ENCODE measurements at places on chromosomes 2 and 18. TPM values are rescaled to one million over a fixed set of nuclear protein-coding genes. Genes with fewer than 3 reads are reported as not detected.

Gene PRKAG3
- total RNA-seq: not detected

GRCh38 chr2:113826346-113827285, 63.3 kb upstream of the ACTR3 start:
- H3K4me1 ChIP-seq: no peaks in the 10 kb centered on the region
- peaks cover 8% of the 10 kb centered on the region for H3K27me3 ChIP-seq
- DNase-seq: no peak
- H3K4me3 ChIP-seq: no peak overlapping the region
- no peaks in the 10 kb centered on the region for H3K36me3 ChIP-seq

DNA sequence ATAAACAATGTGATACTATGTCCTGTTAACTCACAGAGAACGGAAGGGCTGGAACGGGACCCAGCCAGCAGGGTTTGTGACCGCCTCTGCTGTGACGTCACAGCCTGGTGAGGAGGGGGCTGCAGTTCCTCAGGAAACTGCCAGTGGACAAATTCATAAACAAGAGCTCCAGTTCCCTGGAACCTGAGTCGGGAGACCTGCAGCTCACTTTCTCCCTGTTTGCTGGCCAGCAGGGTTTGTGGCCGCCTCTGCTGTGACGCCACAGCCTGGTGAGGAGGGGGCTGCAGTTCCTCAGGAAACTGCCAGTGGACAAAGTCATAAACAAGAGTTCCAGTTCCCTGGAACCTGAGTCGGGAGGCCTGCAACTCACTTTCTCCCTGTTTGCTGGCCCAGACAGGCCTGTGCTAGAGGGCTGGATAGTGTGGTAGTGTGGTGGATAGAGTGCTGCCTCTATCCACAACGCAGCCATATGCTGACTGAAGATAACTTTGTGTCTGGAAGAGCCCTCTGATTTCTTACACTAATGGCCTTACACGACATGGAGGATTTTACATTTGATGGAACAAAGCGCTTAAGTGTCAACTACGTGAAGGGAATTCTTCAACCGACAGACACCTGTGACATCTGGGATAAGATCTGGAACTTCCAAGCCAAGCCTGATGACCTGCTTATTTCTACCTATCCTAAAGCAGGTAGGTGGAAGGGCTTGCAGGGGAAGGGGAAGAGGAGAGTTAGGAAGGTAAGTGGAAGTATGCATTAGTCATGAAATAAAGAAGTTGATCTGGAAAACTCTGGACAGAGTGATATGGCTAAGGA, at the start of gene SULT1C4:
TSS of gene SULT1C4 (plus strand) at position 140 of the 816 bp plus-strand sequence. CDS start at position 524, 384 bp downstream.
- DNase-seq: no peak
- peak within 1 kb of the TSS; percentile 95 for H3K27ac ChIP-seq
- peaks cover 3% of the 10 kb centered on the region for H3K36me3 ChIP-seq
- peaks cover 59% of the 10 kb centered on the region for H3K4me1 ChIP-seq
- H3K27me3 ChIP-seq: no peaks in the 10 kb centered on the region

- H3K27me3 ChIP-seq: no peaks in the 10 kb centered on the region
- H3K4me3 ChIP-seq: no peak overlapping the region
- DNase-seq: no peak
- H3K36me3 ChIP-seq: no peaks in the 10 kb centered on the region
- H3K27ac ChIP-seq: no peak overlapping the region
Measured at GRCh38 chr2:95284886-95285541, 10.8 kb downstream of the PROM2 start.

DNA sequence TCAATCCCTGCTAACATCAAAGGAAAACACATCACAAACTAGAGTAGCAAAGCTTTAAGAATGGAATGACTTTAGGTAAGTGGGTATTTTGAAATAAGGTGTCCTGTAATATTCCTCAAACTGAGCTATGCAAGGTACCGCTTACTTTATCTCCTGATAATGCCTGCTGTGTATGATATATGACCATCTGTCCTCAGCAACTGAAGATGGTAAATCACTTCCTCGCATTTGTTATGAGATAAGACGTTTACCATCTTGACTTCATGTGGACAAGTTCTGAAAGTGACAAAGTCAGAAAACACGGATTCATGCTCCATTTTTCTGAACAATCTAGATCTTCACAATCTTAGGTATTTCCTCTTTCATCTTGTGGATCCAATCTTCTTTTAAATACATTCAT, 49.3 kb upstream of the PTPRM start:
- H3K4me1 ChIP-seq: peaks cover under 1% of the 10 kb centered on the region
- H3K27me3 ChIP-seq: peaks cover 24% of the 10 kb centered on the region
- H3K4me3 ChIP-seq: no peak overlapping the region
- H3K27ac ChIP-seq: no peak overlapping the region

DNA sequence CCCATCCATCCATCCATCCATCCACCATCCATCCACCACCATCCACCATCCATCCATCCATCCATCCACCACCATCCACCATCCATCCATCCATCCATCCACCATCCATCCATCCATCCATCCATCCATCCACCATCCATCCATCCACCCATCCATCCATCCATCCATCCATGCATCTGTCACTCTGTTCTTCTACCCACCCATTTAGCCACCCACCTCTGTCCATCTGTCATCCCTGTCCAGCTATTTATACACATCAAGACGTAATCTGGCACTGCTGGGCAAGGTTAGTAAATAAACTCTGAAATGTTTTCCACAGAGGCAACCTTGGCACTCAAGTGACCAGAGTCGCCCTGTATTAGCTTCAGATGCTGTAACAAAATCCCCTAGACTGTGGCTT, 120.9 kb downstream of the RTP5 start:
- no peaks in the 10 kb centered on the region for H3K4me1 ChIP-seq
- DNase-seq: no peak
- no peak overlapping the region for H3K4me3 ChIP-seq

Gene PAX8
- total RNA-seq: not detected

DNA sequence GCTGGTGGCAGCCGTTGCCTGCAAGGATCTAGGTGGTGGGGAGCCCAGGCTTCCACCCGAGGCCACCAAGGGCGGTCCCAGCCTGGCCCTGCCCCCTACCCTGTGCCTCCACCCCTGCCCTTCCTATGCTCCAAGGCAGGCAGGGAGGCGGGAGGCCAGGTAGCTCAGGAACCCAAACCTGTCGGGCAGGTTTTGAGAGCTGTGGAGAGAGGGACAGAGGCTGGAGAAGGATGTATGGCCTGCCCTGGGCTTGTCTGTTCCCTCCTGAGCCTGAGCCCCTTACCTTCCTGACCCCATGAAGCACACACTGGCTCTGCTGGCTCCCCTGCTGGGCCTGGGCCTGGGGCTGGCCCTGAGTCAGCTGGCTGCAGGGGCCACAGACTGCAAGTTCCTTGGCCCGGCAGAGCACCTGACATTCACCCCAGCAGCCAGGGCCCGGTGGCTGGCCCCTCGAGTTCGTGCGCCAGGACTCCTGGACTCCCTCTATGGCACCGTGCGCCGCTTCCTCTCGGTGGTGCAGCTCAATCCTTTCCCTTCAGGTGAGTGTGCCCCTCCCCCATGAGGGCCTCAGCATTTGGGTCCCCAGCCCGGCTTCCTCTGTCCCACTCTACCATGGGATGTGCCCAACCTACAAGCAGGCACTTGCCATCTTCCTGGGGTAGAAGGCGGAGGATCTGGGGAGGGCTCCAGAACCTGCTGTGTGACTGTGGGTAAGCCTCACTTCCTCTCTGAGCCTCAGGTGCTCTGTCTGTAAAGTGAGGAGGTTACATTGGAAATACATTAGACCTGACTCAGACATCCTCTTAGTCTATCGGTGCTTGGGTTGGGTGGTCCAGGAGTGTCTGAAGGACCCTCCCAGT, at the start of gene PROM2:
TSS of gene PROM2 (plus strand) at position 159 of the 860 bp plus-strand sequence. CDS start at position 296, 137 bp downstream.
- H3K4me3 ChIP-seq: no peak within 1 kb of the TSS
- H3K27ac ChIP-seq: no peak within 1 kb of the TSS
- no peaks in the 10 kb centered on the region for H3K27me3 ChIP-seq
- no peaks in the 10 kb centered on the region for H3K4me1 ChIP-seq
- H3K36me3 ChIP-seq: no peaks in the 10 kb centered on the region

GRCh38 chr2:234880551-234881211, 71.1 kb upstream of the SH3BP4 start:
- H3K36me3 ChIP-seq: no peaks in the 10 kb centered on the region
- H3K27ac ChIP-seq: no peak overlapping the region
- H3K4me3 ChIP-seq: no peak overlapping the region
- no peak for DNase-seq
- no peaks in the 10 kb centered on the region for H3K27me3 ChIP-seq
- peaks cover 16% of the 10 kb centered on the region for H3K4me1 ChIP-seq

Measured in osteocyte (in vitro differentiated cells).